ENCODE measurements at places on chromosomes 1 and 21. TPM values are rescaled to one million over a fixed set of nuclear protein-coding genes. Genes with fewer than 3 reads are reported as not detected.

- DNase-seq, result peak; percentile 85
These were observed 9.5 kb downstream of the GPR37L1 start for GRCh38 chr1:202131956-202132821.

DNA sequence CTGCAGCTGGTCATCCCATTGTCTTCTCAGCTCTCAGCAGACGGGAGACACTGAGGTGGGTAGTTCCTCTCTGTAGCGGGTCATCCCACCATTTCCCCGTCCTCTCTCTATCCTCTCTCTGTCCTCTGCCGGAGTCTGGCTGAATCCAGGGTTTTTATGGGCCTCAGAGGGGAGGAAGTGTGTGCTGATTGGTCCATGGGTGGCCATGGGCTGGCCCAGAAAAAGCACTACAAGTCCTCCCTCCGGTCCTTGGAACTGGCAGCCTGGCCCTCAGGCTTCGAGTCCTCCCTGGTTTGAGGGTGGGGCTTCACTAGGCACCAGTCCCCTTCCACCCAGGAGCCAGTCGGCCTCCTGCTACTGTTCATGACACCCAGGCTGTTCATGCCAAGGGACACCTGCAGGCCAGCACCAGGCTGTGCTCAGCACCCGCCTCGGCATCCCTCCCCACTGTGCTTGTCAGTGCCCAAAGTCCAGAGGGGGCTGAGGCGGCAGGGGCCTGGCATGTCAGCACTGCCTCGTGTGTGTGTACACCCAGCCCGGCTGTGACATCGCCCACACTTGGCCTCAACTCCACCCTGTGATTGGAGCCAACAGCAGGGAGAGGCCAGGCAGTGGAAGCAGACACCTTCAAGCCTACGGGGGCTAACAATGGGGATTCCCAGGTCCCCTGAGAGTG is 23.0 kb upstream of the LRRC8C start:
- no peak for DNase-seq

DNA sequence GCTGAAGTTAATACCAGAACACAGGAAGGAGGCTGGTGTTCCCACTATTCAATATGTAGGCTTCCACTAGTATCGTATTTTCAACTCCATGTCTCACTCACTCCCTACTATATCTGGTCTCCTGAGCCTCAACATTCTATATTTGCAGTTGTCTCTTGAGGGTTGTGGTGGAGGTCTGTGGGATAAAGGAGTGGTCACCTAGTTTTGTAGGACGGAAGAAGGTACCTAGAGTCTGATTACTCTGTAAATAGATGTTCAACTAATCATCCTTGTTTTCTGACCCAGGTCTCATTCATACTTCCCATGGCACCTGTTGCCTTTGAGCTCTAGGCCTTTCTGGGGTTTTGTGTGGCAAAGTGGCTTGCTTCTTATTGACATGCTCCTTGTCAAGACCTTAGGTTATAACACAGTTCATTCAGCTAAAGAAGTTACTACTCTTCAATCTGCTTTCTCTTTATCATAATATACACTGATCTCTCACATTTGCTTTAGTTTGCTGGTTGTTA is 18.1 kb downstream of the IFT25 start:
- no peak for DNase-seq

- DNase-seq, result no peak
These were observed 18.2 kb downstream of the ADAR start for GRCh38 chr1:154589780-154590179.

COG2 gene
- total RNA-seq, result 23.1 TPM
